ENCODE measurements at places on chromosomes 12 and 14.
A peak's percentile ranks its signal among the peaks of the same experiment; 100 is the strongest.

DNA sequence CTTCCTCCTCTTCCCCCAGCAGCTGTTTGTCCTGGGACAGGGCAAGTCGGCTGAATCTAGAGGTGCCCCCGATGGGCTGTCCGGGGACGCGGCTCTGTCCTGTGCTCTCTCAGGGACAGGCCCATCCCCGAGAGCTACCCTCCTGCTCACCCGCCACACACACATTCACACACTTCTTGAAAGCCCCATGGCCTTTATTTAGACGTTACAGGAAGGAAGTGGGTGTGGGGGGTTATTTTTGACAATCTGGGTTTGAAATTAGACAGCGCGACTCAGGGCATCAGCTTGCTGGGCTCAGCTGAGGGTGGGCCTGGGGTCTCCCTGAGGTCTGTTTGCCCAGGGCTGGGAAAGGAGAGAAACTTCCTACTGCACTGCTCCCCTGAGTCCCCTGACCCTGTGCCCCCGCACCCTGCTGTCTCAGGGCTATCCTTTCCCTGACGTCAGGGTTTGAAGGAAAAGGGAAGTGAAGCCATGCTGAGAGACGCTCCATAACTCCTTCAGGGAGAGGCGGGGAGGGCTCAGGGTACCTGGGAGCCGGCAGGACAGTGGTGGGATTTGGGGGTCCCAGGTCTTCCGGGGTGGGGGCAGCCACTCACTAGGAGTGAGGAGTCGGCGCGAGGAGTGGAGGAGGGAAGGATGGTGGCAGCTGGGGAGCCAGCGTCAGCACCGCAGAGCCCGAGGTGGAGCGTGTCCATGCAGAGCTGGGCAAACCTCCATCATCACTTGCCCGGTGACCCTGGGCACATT, 8.1 kb downstream of the PTPN6 start:
- DNase-seq: peak; percentile 84

DNA sequence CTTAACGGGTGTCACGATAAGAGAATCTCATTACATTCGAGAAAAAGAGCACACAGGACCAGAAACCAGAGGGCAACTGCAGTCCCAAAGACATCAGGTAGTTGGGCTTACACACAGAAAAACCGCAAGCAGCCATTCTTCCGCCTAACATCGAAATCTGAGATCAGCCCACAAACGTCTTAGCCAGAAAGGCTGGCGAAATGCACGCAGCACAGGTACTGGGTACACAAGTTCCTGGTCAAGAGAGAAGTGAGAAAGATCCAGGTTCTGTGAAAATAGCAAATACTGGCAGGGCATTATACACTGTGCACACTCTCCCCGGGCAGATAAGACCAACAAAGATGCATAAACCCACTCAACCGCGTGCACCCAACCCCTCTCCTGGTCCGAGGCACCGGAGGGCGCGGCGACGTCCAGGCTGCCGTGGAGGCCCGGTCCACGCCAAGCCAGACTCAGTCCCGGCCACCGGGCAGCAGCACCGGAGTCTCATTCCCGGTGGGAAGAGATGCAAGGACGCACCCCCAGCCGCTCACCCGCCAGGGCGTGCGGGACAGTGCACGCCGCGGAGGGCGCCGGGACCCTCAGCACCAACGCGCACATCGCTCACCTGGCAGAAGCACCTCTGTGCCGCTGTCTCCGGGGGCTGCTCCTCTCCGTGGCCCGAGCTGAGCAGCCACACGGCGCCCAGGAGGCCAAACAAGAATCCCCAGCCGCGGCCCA, 437 bp downstream of the ERO1A start:
- DNase-seq: peak; percentile 76

GRCh38 chr12:11676052-11676451, 26.6 kb downstream of the ETV6 start:
- DNase-seq: no peak

GRCh38 chr14:91375720-91376452, 41.7 kb downstream of the CCDC88C start:
- no peak for DNase-seq

DNA sequence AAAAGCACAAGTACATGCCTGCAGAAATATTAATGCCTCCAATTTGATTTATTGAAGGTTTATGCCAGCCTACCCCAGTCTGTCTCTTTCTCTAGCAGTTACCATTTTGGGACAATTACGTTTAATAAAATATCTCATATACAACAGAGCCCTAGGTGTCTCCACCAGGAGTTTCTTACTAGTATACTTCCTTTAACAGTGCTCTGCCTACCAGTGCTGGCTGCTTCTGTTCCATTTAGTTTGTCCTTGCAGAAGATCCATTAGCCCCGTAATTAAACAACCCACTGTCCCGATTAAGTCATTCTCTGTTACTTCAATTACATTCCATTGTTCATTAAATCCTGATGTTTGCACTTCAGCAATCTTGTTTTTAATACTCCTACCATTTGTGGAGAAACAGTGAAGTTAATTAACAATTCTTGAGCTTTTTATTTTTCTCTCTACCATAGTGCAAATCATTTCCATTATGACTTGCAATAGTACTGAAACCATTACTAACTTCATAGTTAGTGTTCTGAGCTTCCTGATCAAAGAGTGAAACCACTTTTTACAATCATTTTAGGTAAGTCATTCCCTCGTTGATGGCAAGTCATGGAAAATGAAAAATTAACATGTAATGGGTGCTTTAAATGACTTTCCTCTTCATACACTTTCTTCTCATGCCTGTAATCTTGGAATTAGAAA, 121.1 kb downstream of the PLXNC1 start:
- no peak for DNase-seq

DNA sequence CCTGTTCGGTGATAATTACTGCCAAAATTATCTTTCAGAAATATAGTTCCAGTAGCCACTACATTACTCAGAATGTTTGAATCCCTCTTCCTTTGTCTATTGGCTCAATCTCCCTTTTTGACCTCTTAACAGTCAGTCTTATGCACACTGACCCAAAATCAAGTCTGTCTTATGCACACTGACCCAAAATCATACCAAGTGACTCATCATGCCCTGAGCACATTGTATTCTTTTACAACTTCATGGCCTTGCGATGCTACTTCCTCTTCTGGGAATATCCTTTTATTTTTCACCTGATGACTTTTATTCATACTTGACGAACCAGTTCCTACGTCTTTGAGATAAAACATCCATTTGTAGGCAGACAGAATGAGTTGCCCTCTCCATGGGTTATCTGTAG, 182.3 kb downstream of the NPAS3 start:
- DNase-seq: no peak

DNA sequence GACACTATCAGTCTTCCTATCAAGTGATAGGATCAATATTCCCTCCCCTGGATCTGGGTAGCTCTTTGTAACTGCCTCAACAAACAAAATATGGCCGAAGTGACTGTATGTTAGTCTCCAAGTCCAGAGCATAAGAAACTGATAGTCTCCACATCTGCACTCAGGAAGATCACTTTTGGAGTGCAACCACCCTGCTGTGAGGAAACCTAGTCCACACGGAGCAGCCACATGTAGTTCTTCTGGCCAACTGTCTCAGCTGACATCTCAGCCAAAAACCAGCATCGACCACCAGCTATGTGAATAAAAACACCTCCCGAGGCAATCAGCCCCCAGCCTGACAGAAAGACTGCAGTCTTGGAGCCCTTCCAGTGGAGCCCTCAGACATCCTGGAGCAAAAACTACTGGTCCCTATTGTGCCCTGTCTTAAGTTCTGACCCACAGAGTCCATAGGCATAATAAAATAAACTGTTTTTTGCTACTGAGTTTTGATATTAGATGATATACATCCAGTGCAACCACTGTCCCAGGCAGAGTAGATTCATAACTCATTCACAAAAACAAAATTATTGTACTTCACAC, 143.8 kb downstream of the MED13L start:
- no peak for DNase-seq

DNA sequence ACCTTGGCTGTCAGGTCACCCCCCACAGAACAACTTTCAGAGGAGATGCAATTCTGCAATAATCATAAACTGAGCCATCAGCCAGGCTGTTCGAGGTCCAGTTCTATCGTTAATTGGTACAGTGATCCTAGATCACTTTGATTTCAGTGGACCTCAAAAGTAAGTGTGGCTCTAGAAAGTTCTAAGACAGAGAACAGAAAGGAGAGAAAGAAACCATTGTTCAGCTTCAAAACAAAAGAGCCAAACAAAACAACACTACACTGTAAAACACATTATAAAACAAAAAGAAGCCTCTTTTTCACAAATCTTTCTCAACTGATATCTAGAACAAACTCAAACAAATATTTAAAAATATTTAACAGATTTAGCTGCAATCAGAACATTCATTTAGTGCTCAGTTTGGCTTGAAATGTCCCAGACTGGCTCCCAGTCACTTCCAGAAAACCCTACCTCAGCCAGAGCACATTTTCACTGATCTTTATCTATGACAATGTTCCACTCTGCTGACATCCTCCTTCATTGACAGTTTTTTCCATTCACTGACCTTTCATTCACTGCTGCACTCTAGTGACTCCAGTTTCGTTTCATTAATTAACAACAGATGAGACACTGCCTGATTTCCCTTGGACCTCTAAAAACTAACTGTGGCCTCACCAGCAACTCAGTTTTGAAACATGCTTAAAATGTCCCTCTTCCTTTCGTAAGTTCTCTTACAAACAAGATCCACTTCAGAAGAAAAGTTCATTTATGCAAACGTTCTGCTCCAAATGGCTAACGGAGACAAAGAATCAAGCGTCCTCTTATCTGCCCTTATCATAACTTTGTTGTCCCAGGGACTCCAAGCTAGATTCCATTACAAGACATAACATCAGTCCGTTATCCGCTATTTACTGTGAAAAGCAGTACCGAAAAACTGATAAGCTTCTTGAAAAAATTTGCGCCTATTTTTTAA, 56.8 kb downstream of the DUSP16 start:
- DNase-seq: no peak

DNA sequence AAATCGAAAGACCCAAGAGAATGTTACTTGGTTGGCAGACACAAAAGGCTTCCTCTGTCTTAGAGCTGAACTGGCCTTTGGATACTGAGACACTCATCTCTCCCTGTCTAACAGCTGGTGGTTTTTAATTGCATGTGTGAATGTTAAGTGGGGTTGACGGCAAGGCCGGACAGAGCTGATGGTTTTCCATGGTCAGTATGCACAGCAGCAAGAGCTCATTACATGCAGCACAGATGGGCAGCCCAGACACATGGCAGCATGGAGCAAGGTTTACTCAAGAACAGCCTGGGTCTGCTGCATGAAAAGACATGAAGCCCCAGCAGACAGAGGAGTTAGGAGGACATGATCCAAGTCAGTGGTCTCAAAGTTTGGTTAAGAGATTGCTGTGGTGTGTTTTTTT, 27.8 kb upstream of the CACNA2D4 start:
- DNase-seq: no peak

DNA sequence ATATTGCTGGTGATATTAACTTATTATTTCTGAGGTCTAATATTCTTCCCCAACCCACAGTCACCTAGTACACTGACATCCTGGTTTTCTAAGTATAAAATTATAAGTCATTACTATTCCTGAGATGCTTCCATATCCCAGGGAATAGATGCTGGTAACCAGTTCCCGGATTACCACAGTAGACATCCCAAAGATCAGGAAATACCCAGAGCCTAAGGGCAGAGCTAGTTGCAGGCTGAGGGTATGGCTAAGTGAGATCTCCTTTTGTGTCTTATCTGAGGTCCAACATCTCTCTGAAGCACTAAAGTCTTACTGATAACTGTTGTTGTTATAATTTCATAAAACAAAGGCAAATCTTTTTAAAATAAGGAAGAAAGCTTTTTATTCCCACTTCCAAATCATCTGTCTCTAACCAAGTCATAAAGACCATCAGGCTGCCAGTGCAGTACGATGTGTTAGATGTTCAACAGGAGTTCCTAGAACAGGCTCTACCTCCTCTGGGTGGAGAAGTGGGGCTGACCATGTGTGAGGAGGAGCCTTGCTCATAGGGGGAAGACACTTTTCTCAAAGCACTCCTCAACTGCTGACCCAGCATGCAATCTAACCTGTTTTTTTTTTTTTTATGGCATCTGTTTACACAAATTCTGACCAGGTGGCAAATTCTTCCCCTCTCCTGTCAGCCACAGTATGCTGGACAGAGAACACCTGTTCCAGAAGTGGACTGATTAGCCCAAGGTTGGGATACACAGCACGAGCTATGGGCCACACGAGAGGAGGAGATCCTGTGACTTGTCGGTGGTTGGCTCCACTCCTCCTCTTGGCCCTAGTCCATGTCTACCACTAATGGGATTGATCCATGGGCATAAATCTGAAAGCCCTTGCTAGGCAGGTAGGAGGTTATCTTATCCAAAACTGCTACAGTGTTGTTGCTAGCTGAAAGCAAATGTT, 16.1 kb upstream of the GRIP1 start:
- DNase-seq: peak; percentile 79

DNA sequence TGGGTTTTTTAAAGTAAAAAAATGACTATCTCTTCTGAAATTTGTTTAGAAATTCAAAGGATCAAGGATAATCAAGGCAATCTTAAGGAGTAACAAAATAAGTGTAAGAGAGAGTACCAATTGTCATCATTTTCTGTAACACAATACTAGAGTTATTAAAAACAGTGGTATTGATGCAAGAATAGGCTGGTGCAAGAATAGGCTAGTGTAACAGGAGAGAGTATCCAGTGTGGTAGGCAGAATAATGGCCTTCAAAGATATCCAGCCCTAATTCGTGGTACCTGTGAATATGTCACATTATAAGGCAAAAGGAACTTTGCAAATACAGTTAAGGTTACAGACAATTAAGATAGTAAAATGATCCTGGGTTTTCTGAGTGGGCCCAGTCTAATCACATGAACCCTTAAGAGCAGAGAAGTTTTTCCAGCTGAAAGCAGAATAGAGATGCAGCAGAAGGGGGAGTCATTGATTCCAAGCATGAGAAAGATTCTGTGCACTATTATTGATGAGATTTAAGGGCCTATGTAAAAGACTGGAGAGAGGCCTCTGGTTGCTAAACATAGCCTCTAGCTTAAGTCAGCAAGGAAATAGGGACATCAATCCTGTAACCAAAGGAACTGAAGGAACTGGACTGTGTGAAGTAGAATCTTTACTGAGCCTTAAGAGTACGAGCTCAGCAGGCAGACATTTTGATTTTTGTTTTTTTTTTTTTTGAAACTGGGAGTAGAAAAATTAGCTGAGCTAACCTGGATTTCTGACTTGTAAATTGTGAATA, 134.1 kb downstream of the GPHN start:
- DNase-seq: no peak
